ENCODE measurements at places on chromosomes 5 and 9.

DNA sequence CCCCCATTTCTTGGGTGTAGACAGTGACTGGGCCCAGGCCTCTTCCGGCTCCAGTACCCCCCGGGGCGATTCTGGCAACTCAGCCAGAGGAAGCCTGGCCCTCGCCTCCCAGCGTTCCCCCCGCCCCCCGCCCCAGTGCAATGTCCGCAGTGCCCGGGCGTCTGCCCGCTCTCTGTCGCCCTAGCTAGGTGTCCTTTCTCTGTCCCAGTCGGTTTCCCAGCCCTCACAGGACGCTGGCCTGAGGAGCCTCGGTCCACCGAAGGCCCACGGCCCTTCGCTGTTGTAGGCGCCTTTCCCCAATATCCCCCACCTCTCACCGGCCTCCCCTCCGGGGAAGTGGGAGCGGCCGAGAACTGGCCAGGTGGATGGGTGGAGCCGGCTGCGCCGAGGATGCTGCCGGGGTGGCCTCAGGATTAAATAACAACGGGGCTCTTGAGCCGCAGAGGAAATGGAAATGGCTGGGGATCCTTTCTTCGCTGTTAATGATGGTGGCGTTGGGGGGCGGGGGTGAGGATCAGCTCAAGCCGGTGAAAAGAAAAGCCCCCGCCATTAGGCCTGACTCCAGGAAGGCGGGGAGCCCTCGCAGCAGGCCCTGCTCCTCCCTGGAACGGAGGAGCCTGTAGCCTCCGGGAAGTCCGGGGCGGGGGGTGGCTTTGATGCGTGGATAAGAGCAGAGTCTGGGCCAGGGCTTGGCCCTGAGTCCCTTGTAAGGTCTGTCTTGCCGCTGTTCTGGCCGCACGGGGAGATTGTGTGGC is 1.1 kb upstream of the SPRY4 start:
- DNase-seq: peak; percentile 47

DNA sequence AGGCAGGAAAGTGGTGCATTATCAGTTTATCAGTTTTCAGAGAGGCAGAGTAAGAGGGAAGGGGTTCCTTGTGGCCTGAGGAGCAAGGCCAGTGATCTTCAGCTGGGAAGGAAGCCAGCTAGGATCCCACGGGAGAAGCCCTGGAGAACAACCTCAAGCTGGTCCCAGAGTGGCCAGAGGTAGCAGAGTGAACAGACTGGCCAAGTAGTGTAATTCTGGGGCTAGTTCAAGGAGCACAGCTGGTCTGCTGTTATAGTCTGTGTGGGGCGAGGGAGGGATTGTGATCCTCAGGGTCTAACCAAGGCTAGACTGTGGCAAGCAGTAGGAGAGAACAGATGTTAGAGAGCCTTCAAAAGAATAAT is 164.6 kb downstream of the CARTPT start:
- peak; percentile 86 for DNase-seq

GRCh38 chr5:181108578-181109165 is 22.3 kb downstream of the OR2V1 start:
- no peak for DNase-seq

GRCh38 chr5:170315154-170315553 is 17.6 kb upstream of the LCP2 start:
- no peak for DNase-seq

GRCh38 chr5:2685651-2686272 is 65.7 kb downstream of the IRX2 start:
- no peak for DNase-seq

GRCh38 chr5:143946837-143947236 is 134.9 kb downstream of the HMHB1 start:
- no peak for DNase-seq

GRCh38 chr5:170571875-170572852 is 68.3 kb downstream of the KCNIP1 start:
- no peak for DNase-seq
